ENCODE measurements at places on chromosomes 4 and X.

DNA sequence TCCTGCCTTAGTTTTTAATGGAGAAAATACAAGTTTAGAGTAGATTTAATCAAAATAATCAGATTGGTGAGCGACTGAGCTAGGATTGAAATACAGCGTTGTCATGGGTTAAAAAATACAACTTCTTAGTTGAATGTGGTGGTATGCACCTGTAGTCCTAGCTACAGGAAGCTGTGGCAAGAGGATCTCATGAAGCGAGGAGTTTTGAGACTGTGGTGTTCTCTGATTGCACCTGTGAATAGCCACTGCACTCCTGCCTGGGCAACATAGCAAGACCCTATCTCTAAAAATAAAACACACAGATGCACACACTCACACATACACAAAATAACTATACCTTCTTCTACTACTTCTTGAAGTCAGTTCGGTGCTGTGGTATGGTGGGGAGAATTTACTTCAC is 19.8 kb upstream of the GBA3 start:
- DNase-seq: no peak

DNA sequence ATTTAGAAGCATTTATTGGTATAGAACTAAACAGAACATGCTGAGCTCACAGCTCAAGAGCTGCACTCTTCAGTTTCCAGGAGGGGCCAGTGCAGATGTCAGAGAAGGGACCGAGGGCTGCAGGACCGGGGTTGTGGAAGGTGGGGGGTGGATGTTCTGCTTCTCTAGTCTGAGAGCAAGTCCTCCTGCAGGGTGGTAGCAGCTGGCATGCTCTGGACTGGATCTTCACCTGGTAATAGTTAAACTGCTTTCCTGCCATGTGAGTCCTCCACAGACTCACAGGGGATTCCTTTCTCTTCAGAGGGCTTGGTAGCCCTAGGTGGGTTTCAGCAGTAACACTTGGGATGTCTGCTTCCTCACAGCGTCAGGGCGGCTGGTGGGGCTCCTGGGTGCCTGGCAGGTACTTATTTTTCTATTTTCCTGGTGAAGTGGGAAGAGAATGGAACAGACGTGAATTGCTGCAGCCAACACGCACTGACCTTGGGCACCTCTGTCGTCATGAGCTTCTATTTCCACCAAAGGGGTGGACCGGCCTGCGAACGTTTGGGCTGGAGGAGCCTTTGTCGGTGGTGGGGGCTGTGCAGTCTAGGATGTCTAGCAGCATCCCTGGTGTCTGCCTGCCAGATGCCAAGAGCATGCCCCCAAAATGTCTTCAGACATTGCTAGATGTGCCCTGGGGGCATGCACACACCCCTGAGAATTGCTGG is 2.5 kb downstream of the MAEA start:
- no peak for DNase-seq

DNA sequence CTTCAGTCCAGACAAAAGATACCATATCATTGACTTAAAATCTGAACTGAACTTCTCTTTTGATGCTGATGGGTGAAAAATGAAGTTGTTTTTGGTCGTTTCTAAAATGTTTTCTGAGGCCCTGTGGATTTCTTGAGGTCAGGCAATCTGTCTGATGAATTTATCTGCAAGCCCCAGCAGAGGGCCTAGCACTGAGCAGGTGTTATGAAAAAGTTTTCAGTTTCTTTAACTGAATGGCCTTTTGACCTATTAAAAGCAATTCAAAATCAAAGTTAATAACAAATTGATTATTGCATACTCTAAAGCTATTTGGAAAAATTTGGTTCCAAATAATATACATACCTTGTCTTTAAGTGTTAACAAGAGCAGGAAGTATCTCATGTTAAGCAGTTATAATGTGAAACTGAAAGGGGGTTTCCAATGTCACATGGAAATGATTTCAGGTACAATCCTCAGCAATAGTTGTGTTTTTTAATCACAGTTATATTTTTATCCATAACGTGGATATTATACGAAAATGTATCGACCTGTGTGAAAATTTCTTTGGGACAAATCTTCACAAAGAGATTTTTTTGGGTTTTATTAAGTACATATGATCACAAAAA is 285.0 kb downstream of the SPANXN1 start:
- DNase-seq: no peak

- DNase-seq: no peak
Measured at GRCh38 chr4:10740891-10741620, 56.5 kb upstream of the CLNK start.

DNA sequence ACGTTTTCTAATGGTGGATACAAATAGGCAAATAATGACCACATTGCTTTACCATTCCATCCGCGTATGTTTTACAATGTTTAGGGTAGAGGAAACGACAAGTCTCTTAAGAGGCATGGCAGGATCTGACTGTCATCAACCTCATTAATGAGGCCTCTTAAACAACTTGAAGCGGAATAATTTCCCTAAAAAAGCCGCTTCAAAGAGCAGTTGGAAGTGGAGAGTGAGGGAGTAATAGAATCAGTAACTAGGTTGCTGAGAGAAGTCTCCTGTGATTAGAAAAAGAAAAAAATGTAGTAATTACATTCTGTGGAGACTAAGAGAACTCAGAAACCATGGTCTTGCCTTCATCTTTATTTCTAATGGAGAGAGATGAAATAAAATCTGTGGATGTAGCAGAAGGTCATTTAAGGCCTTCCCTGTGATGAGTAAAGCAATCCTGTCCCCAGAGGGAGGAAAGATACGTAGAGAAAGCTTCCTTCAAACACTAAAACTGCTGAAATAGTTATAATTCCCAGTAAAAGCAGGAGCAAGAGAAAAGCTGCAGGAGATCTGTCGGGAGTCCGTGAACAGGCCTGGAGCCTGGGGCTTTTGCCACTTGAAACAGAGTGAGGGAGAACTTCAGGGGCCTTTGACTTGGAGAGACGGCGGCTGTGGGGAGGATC is 11.1 kb upstream of the SEPSECS start:
- DNase-seq: no peak

GRCh38 chr4:117512414-117512813 is 427.0 kb upstream of the TRAM1L1 start:
- no peak for DNase-seq

- no peak for DNase-seq
Measured at GRCh38 chrX:3532581-3533085, 180.8 kb downstream of the PRKX start.

- no peak for DNase-seq
Measured at GRCh38 chrX:46561824-46562657, 11.5 kb upstream of the CHST7 start.

GRCh38 chr4:52891743-52892142 is 29.6 kb downstream of the RASL11B start:
- no peak for DNase-seq

- DNase-seq: no peak
Measured at GRCh38 chr4:6749340-6750171, 33.0 kb upstream of the KIAA0232 start.

DNA sequence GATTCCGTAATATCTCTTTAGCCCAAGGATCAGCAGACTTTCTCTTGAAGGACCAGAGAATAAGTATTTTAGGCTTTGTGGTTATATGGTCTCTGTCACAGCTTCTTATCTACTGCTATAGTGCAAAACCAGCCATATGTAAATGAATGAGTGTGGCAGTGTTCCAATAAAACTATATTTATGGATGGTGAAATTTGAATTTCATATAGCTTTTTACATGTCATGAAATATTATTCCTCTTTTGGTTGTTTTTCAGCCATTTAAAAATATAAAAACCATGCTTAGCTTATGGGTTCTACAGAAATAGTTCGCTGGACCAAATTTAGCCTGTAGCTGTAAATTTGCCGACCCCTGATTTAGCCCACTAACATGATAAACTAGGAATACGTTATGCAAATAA is 18.0 kb upstream of the MSMO1 start:
- no peak for DNase-seq

DNA sequence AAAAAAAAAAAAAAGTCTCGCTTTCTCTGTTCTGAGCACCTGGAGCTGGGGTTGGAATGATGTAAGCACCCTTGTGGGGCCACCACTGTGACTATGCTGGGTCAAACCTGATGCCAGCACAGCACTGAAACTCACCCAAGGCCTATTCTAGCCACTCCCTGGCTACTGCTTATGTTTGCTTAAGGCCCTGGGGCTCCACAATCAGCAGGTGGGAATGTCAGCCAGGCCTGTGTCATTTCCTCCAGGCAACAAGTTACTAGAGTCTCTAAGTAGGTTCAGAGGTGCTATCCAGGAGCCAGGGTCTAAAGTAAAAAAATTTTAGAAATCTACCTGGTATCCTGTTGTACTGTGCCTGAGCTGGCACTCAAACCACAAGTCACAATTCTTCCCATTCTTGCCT is 1306.8 kb downstream of the STIM2 start:
- no peak for DNase-seq

- DNase-seq: no peak
Measured at GRCh38 chr4:175066923-175067627, 148.9 kb downstream of the ADAM29 start.

GRCh38 chrX:123172869-123173268 is 11.2 kb upstream of the GRIA3 start:
- DNase-seq: no peak

DNA sequence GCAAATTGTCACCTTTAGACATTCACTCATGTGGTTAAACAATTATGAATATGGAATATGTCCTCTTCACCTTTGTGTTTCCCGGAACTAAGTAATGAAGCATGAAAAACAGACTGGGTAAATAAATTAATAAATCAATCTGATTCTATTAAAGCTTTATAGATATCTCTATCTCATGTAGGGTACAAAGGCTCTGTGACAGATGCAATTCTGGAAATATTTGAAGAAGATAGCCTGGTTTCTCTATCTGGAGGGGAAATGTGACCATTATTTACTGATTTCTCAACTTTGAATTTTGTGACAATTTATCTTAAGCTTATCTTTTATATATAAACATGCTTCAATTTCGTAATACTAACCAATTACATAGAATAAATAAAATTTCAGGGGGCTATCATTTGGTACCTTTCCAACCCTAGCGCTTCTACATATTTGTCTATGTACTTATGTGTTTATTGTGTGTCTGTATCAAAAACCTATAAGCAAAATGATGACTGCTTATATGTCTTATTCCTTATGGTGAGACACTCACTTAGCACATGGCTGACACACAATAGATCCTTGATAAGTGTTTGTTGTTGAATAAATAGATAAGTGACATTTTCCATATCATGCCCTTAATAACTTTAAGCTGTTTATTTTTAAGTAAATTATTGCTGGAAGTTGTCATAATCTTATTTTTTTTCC is 9.9 kb downstream of the CTSO start:
- no peak for DNase-seq

DNA sequence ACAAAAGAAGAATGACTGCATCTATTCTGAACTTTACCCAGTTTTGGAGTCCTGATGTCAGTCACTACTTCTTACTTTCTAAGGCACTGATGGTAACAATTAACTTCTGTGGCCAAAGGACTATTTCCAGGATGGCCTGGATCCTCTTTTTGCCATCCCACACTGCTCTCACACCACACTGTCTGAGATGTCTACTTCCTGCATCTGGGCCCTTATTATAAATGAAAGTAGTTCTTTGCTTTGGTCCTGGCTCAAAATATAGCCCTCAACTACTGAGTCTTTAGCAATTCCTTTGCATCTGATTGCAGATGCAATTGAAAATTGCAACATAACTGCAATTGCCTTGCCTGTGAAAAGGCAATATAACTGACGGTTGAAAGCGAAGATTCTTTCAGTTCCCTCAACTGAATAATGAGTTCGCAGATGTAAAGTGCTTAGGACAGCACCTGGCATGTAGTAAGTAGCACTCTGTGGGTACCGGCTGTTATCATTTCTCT is 44.2 kb downstream of the COQ2 start:
- DNase-seq: no peak

DNA sequence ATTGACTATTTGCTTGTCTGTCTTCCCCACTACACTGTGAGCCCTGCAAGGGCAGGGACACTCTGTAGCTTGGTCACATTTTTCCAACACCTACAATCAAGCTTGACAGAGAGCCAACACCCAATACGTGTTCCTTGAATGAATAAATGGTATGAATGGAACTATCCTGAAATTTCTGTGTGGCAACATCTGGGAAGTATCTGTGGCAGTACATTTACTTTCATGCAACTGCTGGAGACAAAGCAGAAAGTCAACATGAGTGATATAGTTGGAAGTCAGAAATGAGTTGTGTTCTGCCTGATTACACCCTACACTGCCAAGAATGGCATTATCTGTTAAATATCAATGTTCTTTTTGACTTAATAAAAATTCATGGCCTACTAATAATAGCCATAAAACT is 343.5 kb upstream of the F9 start:
- no peak for DNase-seq

DNA sequence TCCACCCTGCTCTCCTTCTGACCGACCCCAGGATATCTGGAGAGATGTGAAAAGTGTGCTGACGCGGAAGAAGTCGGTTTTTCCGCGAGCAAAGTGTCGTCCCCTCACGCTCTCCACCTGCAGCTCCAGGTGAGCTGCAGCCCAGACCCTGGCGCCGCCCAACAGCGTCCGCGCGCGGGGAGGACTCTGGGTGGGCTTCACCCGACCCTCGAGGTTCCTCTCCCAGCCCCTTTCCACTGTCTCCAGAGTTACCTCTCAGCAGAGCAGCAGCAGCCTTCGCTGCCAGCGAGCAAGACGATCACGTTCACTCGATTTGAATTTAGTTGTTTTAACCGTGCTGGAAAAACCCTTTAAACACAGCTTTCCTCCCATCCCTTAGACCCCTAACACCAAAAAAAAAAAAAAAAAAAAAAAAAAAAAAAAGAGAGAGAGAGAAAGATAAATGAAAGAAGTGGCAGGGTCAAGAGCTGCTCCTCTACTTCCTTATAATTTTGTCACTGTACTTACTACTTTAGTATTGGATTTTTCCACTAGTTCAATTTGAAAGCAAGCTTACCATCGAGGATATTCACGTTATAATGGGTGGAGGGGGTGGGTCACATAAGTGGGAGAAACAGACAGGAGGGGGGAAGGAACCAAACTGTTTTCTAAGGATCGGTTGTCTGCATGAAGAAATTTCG is 758 bp upstream of the NR3C2 start:
- DNase-seq: no peak

- DNase-seq: no peak
Measured at GRCh38 chr4:155629956-155630355, 36.7 kb upstream of the GUCY1A1 start.

DNA sequence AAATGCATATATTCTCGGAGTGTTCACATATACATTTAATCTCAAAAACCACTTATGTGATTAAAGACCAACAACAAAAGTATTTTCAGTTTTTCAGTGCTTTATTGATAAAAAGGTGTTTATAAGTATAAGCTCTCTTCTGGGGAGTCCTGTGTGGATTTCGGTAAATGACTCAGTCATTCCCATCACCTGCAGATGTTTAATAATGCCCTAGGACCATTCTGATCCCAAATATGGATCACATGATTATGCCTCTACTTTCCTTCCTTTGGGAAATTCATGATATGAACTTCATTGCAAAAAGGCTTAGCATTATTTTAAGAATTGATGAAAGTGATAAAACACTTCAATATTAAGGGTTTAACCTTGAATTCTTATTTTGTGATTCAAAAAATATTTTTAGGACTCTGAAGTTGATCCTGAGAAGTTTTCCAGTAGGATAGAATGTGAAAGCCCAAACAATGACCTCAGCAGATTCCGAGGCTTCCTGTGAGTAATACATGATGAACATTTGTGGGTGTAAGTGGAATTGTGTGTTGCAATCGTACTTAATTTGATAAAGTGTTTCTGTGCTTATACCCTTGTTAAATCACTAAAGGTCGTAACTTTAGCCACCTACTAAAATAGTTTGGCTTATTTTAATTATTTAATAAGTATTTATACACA is 40.2 kb downstream of the ATP10D start:
- DNase-seq: no peak

Measured in HAP-1 (cell line).